T-cell (primary cell): ENCODE measurements at places on chromosomes 4 and X. TPM values are rescaled to one million over a fixed set of nuclear protein-coding genes. Genes with fewer than 3 reads are reported as not detected.

DNA sequence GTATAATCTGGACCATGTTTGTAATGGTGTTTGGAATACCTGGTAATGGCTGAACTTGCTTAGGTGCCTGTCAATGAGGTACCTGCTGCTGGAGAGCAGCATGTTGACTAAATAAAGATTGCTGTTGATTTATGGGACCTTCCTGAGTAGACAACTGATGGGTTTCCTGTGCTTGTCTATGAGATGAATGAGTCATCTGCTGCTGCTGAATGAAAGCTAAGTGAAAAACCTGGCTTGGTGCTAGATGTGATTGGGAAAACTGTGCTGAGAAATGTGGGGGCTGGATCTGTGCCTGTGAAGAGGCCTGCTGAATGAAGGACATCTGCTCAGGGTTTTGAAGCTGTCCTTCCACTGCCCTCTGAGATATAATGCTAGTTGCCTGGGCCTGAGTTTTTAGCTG, 69.6 kb downstream of the WNK3 start:
- no peak for DNase-seq

Gene LINC00632
- total RNA-seq: 1.7 TPM

- DNase-seq: no peak
Observed at GRCh38 chrX:55057675-55058249, 17.1 kb upstream of the PAGE2B start.

Gene MEPE
- not detected for total RNA-seq

DNA sequence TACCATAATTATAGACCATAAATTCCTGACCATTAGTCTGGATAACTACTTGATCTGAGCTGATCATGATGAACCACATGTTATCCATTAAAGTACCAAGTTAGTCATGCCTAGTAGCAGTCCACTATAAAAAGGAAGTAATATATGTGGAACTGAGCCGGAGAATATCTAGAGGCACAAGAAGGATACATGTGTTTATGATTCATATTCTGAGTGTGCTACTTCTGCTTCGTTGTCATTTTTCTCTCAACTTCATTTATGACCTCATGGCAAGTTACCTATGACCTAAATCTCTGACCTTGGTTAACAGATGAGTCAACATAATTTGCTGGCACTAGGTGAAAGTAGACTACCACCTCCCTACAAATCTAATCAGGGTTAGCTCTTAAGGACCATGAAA, 56.5 kb upstream of the ANKRD17 start:
- DNase-seq: no peak

GRCh38 chrX:88991583-88992132, 244.6 kb downstream of the CPXCR1 start:
- no peak for DNase-seq

Gene CFP
- 22.7 TPM for total RNA-seq

Gene GYPE
- 2.3 TPM for total RNA-seq

Gene SPON2
- total RNA-seq: 13.6 TPM

Gene STAP1
- total RNA-seq: 7.9 TPM

GRCh38 chrX:129690435-129690834, 35.7 kb upstream of the APLN start:
- no peak for DNase-seq

DNA sequence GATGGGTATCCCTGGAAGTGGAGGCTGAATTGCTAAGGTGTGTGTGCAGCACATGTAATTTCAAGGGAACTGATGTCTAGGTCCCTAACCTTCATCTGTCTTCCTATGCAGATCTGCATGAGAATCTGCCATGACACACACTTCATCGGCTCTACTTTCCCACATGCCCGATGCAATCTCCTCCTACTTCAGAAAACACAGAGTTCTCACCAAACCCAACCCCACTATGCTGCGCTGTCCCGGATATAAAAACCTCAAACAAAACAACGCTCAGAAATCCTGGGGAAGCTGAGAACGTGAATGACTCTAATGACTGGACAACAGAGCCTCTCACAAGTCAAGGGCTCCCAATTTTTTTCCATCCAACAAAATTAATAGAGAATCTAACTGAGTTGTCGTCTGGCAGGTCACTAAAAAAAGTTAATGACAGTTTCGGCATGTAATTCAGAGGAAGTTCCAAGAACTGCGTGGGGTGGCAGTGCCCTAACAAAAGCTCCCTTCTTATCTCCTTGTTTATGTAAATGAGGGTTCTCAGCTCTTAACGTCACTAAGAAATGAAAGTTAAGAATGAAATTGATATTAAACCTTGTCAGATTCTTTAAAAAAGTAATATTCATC, 39.0 kb downstream of the STX18 start:
- peak; percentile 40 for DNase-seq

GRCh38 chr4:108113229-108113628, 55.5 kb downstream of the LEF1 start:
- peak; percentile 68 for DNase-seq

Gene CTAG2
- not detected for total RNA-seq

Gene RP2
- 4.8 TPM for total RNA-seq

DNA sequence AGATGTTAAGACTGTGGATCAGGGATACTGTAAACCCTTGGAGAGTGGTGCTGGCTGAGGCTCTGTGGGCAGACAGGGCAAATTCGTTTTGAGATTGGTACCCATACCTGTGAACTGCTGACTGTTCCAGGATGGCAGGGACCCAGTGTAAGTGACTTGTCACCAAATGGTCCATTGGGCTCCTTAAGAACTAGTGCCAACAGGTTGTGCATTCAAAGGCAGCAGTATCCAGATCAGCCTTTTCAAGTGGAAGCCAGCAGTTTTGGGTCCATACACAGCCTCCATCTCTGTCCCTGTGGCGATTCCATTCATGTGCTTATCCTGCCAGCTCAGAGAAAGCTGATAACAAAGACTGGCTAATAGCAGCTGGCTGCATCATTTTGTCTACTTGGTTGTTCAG, 84.0 kb upstream of the SCOC start:
- no peak for DNase-seq
